ENCODE measurements at places on chromosomes 6 and 20.
A peak's percentile ranks its signal among the peaks of the same experiment; 100 is the strongest.

GRCh38 chr6:34961574-34961973, 72.5 kb downstream of the ANKS1A start:
- no peak for DNase-seq

- DNase-seq, result peak; percentile 36
These were observed 173.0 kb downstream of the GMDS start for GRCh38 chr6:2072453-2072852.

- DNase-seq, result no peak
These were observed 68.1 kb upstream of the OGFRL1 start for GRCh38 chr6:71220466-71220865.

DNA sequence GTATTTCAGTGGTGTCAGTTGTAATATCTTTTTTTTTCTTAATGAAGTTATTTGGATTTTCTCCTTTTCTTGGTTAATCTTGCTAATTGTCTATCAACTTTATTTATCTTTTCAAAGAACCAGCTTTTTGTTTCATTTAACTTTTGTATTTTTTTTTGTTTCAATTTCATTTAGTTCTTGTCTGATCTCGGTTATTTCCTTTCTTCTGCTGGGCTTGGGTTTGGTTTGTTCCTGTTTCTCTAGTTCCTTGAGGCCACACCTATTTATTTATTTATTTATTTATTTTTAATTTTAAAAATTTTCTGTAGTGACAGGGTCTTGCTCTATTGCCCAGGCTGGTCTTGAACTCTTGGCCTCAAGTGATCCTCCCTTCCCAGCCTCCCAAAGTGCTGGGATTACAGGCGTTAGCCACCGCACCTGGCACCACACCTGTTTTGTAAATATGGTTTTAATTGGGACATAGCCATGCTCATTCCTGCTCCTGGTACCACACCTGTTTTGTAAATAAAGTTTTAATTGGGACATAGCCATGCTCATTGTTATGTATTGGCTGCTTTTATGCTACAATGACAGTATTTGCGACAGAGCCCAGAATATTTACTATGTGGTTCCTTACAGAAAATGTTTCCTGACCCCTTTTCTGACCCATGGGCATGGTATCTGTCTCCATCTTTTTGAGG, 22.2 kb downstream of the KDM1B start:
- no peak for DNase-seq

DNA sequence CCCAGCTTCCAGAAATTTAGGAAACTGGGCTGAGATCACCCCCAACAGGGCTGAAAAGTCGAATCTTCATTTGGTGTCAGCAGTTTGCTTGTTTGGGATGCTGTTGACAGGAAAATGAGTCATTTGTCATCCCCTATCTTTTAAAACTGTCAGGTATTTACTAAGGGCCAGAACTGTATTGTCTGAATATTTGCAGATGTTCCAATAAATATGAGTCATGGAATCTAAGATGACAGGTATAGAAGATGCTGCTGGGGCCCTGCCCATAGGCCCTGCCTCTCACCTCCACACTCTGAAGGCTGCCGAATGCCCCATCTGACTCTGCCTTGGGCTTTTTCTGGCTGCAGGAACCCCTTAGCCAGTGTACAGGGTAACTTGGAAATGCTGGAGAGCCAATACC, 3.9 kb downstream of the ETV7 start:
- no peak for DNase-seq

DNA sequence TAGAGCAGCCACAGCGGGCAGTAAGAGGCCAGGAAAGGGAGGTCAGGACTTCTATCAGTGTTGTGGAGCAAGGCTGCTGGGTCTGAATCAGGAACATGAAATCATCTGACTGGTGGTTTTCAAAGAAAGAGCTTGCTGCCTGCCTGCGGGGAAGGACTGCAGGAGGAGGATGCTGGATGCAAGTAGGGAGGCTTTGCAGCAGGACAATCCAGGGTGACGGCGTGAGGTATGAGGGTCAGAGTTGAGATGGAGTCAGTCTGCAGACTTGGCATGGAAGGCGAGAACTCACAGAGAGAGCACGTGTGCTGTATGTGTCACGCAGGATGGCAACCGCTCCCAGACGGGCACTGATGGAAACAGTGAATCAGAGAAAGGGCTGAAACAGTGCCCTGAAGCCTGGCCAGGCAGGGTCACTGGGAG, 59.2 kb upstream of the CD93 start:
- peak; percentile 65 for DNase-seq

- no peak for DNase-seq
These were observed 259.7 kb downstream of the HDGFL1 start for GRCh38 chr6:22829070-22829469.

- no peak for DNase-seq
These were observed 48.9 kb downstream of the HIVEP1 start for GRCh38 chr6:12060780-12061609.

DNA sequence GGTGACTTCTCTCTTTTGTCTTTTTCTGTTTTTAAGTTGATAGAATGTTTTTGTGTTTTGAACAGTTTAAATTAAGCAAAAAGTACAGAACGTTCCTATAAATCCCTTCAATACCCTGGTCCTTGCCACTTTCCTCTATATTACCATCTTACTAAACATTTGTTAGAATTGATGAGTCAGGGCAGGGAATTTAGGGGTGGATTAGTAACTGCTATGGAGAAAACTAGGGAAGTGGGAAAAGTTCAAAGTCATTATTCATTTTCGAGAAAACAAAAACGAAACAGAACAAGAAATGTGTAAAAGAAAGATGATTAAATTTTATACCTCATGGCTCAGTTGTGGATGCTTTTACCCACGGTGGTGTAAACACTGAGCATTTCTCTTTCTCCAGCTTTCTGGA, 240.4 kb upstream of the SULF2 start:
- DNase-seq, result peak; percentile 80

- DNase-seq, result no peak
These were observed 8.0 kb upstream of the MYBL2 start for GRCh38 chr20:43658723-43659419.

DNA sequence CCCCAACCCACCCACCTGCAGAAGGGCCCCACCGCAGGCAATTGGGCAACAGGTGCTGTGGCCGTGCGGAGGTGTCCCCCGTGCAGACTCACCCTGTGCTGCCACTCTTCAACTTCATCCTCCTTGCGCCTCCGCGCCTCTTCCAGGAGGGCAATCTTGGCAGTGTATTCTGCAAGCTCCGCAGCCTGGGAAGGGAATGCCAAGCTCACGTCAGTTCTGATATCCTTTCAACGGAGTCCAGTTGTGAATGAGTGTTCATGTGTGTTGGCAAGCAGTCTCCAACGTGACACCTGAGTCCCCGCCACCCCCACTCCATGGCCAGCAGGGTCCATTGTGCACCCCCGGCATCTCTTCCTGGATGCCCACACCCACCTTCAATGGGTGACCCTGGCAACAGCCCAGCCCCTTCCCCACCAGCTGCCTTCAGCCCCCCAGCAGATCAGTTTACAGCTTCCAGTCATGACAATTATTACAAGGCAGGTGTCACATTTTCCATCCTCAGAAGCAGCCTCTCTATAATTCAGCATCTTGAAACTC, 49.9 kb downstream of the EZR start:
- DNase-seq, result no peak

- DNase-seq, result peak; percentile 12
These were observed 3.3 kb upstream of the ZNF337 start for GRCh38 chr20:25699914-25700313.

DNA sequence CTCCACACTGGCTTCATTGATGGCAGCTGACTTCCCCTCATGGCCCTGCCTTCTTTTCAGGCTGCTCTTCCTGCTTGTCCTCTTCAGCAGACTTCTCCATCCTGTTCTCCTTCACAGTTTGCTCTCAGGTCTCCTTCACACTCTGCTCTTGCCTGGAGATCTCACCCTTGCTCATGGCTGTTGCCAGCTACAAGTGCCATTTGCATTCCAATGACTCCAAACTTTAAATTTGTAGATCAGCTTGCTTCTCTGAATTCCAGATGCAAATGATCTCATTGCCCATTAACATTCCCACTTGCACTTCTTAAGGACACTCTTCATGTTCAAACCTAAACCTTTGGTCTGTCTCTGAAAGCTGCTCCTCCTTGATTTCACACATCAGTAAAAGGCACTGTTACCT, 343.0 kb downstream of the QKI start:
- DNase-seq, result peak; percentile 19

DNA sequence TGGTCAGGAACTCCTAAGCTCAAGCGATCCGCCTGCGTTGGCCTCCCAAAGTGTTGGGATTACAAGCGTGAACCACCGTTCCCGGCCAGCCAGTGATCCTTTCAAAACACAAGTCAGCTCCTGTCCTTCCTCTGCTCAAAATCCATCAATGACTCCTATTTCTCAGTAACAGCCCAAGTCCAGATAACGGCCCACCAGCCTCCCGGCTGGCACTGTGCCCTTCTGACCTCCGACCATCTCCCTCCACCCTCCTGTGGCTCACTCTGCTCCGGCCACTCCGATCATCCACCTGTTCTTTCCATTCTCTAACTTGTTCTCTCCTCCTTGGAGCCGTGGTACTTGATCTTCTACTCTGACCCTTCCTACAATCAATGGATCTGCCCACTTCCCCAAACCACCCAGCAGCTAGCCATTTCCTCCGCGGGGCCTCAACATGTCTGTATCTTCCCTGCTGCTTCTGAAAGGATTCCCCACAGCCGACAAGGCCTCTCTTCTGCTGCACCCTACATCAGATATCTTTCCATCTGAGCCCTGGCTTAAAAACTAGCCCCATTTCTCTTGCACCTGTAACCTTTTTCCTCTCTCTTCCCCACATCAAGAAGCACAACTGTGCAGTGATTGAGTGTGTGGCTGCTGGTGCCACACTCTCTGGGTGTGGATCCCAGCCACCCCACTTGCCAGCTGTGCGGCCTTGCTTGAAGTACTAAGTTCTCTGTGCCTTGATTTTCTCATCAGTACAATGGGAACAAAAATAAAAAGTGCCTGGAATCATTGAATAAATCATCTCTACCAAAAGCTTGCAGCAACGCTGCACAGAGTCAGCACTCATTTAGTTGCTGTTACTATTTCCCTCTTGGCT, 6.1 kb upstream of the ZMYND8 start:
- no peak for DNase-seq

- DNase-seq, result peak; percentile 19
These were observed 49.7 kb downstream of the SLC22A23 start for GRCh38 chr6:3406891-3407809.

GRCh38 chr6:106546261-106546690, 83.0 kb downstream of the RTN4IP1 start:
- peak; percentile 77 for DNase-seq

DNA sequence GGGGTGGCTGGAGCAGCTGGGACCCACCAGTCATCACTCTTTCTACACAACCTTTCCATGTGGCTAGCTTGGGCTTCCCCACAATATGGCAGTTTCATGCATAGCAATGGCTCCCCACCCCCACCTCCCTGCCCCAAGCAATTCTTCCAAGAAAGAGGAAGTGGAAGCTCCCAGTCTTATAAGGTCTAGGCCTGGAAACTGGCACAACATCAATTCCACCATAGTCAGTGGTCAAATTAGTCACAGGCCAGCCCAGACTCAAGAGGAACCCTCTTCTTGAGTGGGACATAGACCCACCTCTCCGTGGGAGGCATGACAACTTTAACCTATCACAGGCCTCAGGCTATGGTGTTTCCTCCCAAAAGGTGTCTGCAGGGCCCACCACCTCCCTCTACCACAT, 17.7 kb downstream of the TGM6 start:
- no peak for DNase-seq

DNA sequence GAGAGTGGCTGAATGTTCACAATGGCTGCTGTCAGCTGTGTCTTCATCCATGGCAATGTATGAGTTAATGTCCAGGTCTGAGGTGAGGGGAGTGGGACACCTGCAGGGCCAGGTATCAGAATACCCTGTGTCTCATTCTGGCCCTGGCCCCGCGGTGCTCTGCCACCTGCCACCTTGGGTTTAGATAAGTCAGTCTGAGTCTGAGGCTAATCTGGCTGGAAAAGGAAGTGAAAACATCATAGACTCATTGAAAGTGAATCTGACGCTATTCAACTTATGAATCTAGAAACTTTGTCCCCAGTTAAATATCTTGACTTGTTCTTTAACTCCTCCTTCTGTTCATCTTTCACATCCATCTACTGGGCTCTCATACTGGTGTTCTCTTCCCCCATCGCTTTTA, 267.1 kb upstream of the JAG1 start:
- DNase-seq, result no peak

DNA sequence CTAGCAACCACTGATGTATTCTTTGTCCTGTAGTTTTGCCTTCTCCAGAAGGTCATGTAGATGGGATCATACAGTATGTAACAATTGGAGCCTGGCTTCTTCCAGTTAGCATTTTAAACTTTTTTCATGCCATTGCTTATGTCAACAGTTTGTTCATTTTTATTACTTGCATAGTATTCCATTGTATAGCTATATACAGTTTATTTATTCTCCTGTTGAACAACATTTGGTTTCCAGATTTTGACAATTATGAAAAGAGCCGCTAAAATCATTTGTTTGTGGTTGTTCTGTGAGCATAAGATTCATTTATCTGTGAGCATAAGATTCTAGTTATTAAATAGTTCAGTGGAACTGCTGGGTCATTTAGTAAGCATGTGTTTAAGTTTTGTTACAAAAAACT, 23.5 kb upstream of the CMTR1 start:
- no peak for DNase-seq

DNA sequence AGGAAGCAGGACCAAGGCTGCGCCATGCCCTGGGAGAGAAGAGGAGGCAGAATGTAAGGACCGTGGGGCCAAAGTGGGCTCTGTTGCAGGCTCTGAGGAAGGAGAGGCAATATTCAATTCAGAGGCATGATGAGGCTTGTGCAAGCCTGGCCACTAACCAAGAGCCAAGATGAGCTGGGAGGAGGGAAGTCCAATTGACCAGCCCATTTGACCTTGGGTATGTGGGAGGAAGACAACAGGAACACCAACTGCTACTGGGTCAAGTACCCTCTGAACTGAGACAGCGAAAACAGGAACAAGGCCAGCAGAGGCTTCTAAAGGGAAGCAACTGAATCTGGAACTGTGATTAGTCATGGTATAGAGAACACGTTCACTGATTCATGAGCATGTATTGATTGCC, 779.6 kb downstream of the MAFB start:
- DNase-seq, result no peak

- DNase-seq, result no peak
These were observed 99.5 kb upstream of the IYD start for GRCh38 chr6:150269130-150269856.

DNA sequence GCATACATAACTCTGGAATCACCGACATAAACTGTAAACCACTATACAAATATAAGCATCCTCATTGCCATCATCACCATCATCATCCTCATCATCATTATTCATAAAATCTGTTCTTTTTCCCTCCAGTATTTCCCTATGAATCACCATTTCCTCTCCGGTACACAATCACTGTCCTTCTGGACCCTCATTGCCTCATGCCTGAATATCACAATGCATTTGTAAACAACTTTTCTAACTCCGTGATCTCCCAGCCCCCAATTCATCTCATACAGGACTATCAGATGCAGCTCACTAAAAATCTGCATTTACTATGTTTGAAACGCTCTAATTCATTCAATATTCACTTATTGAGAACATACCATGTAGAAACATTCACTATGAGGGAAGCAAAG, 339.7 kb downstream of the TBC1D32 start:
- peak; percentile 0 for DNase-seq

DNA sequence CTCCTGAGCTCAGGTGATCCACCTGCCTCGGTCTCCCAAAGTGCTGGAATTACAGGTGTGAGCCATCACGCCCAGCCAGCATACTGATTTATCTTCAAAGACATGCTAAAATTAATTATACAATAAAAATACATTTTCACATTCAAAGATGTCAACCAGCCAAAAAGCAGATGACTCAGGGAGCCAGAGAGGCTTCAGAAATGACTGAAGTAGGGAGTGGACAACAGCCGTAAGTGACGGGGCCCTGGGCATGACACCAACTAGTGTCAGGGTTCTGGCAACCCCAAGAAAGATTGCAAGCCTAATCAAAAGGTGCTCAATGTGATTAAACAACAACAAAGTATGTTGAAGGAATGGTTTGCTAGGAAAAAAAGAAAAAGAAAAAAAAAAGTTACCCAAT, 28.4 kb downstream of the GPLD1 start:
- no peak for DNase-seq

Measured in fibroblast of skin of back (primary cell).